ENCODE measurements at places on chromosomes 3 and 15.

- no peak for ATAC-seq
These were observed 41.8 kb downstream of the CBLB start for GRCh38 chr3:105826778-105827634.

GRCh38 chr3:50167841-50168209 is 12.7 kb downstream of the SEMA3F start:
- no peak for ATAC-seq

- no peak for ATAC-seq
These were observed 166.0 kb downstream of the DPH6 start for GRCh38 chr15:35379972-35380371.

GRCh38 chr3:58537412-58538301 is 667 bp upstream of the ACOX2 start:
- ATAC-seq, result no peak

DNA sequence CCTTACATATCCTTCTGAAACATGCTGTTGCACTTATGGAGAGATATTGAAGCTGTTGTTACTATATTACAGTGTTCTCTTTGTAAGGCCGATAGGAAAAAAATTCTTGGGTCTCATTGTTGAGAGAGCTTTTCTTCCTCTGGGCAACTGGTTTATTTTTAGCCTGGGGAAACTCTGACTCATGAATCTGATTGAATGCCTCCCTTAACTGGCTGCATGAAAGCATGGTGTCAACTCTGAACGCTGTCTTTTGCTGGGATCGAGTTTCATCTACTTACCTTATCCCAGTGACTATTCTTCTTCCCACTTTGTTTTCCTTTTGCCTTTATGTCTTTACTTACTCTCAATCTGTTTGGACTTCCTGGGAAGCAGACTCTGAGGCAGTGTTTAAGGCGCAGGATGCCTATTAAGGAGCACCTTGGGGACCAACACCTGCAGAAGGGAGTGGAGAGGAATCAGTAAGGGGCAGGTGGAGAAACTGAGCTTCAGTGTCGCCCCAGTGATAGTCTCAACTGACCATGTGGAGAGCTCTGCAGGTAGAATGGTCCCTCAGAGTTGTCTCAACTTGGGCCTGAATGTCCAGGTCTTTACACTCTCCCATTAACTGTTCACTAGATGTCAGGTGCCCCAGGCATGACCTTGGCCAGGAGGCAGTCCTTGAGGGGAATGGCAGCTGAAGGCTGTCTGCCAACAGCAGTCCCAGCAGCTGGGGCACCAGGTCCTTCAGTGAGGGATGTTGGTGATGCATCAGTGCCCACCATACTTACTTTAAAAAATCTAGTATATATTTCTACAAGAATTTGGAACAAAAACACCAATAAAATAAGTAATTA is 88.9 kb upstream of the CCNL1 start:
- peak; percentile 97 for ATAC-seq

GRCh38 chr15:29364426-29365078 is 94.9 kb upstream of the NSMCE3 start:
- ATAC-seq, result 0 out of 3 replicates have a peak, but pooled peaks have one; percentile 16

GRCh38 chr3:179067839-179068238 is 3.8 kb downstream of the ZMAT3 start:
- ATAC-seq, result no peak

- ATAC-seq, result peak; percentile 48
These were observed 514.4 kb upstream of the PROK2 start for GRCh38 chr3:72299321-72299802.

- no peak for ATAC-seq
These were observed 269.2 kb downstream of the THRB start for GRCh38 chr3:24225385-24225950.

DNA sequence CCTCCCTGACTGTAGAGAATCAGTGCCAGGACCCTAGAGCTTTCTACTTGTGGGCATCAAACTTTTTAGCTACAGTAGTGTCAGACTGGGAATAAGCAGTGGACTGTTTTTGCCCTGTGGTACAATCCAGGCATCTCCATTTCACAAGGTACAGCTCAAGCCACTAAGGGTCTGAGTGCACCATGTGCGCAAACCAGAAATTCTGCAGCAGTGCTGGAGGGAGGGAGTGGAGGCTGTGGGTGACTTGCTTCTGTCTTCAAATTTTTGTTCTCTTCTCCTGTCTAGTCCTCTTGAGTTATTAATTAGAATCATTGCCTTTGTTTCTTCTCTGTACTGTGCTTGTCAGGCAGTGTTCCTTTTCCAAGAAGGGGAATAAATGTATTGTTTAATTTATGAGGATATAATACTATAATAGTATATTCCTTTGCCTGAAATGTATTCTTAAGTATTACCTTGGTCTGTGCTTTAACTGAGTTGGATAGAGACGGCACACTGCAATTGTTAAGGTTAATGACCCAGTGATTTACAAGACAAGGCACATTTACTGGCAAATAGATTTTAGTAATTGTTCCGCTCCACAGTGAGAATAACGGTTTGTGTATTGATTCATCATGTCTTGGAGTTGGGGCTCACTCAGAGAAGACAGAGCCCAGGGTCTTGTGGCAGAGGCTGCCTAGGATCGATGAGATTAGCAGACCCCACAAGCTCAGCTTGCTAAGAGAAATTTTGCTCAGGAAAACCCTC is 390.6 kb upstream of the CFAP20DC start:
- no peak for ATAC-seq

DNA sequence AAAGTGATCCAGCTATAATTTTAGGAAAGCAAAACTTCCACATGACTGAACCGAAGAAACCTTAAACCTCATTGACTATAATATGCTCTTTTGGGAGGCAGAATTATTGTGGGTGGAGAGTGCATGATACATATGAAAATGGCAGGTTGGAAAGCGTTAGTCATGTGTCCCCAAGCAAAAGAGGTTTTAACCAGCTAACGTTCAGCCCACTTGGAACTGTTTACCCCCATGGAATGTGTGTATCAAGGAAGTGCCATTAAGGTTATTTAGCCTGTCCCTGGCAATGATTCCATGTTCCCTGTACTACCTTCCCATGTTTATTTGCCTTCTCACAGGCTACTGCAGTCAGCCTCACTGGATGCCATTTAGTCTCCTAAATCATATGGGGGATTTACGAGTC is 44.1 kb upstream of the LRRC58 start:
- no peak for ATAC-seq

DNA sequence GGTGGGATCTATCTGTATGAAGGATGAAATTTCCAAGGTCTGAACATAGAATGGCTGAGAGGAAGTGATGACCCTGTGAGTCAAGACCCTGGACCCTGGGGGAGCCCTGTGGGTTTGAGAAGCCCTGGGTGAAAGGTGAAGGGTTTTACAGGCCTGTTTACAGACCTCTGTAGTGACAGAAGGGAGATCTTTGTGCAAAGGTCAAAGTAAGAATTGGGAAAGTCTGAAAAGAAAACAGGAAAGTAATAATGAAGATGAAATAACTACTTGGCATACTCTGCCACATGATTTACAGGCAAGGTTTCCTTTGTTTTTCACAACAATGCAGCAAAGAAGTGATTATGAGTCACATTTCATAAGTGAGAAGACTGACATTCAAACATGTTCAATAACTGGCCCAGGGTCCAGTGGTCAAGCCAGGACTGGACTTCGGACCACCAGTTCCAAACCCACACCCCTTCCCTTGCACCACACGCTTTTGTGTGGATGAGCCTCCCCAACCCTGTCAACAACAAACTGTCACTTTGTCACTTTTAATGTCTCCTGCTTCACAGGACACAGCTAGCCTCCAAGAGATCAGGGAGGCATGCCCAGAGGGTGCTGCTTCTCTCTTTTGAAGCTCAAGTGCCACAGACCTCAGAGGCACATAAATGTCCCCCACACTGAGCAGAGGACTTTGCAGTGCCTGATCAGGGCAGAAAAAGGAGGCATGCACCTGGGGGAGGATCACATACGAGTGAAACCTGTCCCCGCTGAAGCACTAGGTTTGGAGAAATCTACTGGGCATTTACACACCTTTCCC is 21.5 kb downstream of the CD86 start:
- ATAC-seq, result no peak

DNA sequence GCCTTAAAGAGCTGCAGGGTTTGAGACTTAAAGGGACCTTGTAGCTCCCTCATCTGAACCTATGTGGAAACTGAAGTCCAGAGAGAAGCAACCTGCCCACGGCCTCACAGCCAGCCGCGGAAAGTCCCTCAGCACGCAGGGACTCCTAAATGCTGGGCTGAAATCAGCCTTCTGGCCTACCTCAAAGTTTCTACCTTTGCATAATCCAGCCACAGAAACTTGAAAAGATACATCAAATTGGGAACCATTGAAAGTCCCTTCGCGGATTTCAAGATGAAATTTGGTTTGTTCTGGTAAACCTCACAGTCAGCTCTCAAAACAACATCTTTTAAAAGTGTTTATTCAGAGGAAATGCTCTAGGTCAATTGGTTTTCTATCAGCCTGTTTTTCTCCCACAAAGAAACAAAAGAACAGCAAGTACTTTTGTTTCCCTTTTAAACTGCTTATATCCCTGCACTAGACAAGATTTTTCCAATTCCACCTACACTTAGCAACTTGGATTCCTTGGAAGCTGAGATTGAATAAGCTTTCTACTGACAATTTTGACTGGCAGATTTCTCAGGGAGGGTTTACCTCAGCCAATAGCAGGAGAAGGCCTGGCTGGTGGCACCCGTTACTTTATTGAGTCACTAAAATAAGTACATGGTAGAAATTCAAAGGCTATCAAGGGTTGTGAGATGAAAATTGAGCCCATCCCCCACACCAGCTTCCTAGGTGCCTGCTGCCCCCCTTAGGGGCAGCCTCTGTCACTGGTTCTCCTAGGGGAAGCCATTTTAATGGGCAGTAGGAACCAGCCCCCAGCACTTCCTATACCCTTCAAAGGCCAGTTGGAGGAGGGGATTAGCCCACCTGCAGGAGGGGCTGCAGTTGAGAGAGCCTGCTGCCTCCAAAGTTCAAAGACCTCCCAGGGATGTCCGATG is 171.2 kb downstream of the ADAMTS17 start:
- no peak for ATAC-seq

- peak; percentile 24 for ATAC-seq
These were observed at the start of gene LRRN1 for GRCh38 chr3:3799173-3800079. Gene LRRN1, plus strand, starts transcription at chr3:3799431. Its CDS starts 45,211 bp downstream, at chr3:3844642.

- no peak for ATAC-seq
These were observed 94.2 kb downstream of the SLC9A9 start for GRCh38 chr3:143754090-143754489.

- ATAC-seq, result no peak
These were observed 15.9 kb upstream of the HRH1 start for GRCh38 chr3:11138371-11138770.

- peak; percentile 100 for ATAC-seq
These were observed 798.8 kb downstream of the OTOL1 start for GRCh38 chr3:162295323-162295983.

- no peak for ATAC-seq
These were observed 2.5 kb downstream of the TMEM212 start for GRCh38 chr3:171845481-171846284.

DNA sequence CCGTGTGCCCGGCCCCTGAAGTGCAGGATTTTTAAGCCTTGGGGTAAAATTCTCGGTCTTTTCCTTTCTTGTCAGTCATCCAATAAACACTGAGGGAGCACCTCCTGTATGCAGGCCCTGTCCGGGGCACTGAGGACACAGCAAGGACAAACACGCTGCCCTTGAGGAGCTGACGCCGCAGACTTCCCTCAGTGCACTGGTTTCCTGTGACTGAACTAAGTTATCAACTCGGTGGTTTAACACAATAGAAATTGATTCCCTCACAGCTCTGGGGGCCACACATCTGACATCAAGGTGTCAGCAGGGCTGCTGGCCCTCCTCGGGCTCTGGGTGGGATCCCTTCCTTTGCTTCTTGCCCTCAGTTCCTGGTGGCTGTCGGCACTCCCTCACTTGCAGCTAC is 65.1 kb downstream of the ZNF445 start:
- ATAC-seq, result no peak

- peak; percentile 82 for ATAC-seq
These were observed 31.8 kb upstream of the RASA2 start for GRCh38 chr3:141454906-141455602.

DNA sequence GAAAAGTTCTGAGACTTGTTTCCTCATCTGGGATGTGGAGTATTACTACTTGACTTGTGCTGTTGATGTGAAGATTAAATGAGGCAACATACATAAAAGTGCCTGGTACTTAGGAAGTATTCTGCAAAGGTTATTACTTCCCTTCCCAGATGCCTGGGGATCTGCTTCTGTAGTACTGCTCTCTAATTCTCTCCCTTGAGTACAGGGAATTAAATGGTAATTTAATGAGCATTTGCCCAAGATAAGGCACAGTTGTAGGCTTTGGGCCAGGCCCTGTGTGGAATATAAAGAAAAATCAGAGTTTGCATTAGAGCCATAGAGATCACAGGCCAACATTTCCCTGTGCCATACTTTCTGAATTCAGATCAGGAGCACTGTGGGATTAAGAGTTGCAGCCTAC is 84.4 kb downstream of the LARS2 start:
- ATAC-seq, result no peak

GRCh38 chr3:113170771-113171170 is 40.6 kb upstream of the BOC start:
- no peak for ATAC-seq

DNA sequence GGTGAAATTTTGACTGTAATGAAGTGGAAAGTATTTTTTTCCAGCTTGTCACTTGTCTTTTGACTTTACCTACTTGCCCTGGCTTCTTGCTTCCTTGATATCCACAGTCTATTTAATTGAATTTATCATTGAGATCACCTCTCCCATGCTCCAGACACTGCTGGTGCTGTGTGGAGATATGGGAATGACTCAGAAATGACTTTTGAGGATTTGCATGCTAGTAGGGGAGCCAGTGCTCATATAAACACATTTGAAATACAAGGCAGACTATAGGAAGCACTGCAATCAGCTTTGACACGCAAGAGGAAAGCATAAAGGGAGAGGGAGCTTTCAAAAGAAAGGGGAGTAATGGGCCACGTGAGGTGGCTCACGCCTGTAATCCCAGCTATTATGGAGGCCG is 7.3 kb upstream of the TRPM1 start:
- ATAC-seq, result no peak

- ATAC-seq, result no peak
These were observed 65.6 kb downstream of the SPSB4 start for GRCh38 chr3:141116721-141117120.

DNA sequence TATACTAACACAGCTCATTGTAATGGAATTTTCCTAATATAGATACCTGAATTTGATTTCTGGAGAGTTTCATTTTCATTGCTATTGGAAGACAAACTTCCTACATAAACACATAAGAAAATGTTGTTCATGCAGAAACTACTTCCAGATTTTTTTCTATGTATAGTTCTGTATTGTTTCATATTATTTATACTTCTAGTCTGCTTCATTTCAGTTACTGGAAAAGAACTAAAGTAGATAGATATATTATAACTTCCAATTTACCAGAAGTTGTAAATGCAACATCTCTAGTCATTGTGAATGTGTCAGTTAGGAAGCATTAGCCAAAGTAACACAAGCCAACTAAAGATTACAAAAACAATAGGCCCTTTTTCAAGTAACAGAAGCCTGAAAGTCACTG is 147.3 kb upstream of the ZNF385D start:
- ATAC-seq, result no peak

- ATAC-seq, result no peak
These were observed 7.2 kb downstream of the COX17 start for GRCh38 chr3:119669906-119670570.

DNA sequence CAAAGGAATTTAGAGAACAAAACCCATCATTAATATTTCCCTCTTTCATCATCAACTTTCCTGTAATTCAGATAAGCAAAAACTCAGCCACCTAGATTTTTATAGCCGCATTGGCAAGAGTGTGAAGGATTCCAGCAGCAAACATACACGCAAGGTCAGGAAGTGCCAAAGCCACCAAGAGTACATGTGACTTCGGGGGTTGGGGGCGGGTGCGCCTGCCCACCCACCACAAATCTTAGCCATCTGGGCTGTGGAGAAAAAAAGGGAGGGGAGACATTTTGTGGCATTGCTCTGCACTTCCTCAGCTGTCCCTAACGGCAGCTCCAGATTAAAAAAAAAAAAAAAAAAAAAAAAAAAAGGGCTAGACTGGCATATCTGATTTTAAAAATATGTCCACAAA is 148.4 kb downstream of the TNIK start:
- ATAC-seq, result no peak
